Tibial nerve (tissue), 4 donors: ENCODE measurements at places on chromosomes 3 and 15. TPM values are rescaled to one million over a fixed set of nuclear protein-coding genes. Genes with fewer than 3 reads are reported as not detected.

PSTPIP1 gene
- total RNA-seq, result 54.6 TPM

TMEM212 gene
- not detected for total RNA-seq

GRCh38 chr15:36323615-36324014 is 255.8 kb upstream of the CDIN1 start:
- DNase-seq, result no peak

DNA sequence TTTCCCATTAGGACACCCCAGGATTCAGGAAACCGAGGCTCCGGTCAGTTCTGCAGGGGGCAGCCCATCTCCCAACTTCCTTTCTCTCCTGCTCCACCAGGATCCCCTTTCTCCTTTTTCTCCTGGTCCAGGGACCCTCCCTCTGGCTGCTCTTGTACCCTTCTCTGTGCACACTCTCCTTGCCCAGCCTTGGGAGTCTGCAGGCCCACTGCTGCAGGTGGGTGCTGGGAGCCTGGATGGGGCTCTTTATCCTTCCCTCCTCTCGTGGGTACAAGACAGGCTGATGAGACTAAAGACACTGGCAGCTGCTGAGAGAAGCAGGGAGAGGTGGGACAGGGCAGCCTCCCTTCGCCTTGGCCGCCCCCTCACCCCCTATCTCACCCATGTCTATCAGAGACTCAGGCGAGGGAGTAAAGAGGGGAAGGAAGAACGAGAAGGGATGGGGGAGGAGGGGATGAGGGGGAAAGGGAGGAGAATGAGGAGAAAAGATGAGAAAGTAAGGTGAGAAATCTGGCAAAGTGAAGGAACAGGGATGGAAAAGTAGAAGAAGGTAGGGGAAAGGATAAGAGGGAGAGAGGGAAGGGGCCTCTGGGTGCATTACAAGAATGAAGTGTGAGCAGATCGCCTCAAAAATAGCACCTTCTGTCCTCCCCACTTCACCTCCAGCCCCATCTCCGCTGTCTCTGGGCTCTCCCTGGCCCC is 45.2 kb downstream of the ITGA11 start:
- DNase-seq, result no peak

DNA sequence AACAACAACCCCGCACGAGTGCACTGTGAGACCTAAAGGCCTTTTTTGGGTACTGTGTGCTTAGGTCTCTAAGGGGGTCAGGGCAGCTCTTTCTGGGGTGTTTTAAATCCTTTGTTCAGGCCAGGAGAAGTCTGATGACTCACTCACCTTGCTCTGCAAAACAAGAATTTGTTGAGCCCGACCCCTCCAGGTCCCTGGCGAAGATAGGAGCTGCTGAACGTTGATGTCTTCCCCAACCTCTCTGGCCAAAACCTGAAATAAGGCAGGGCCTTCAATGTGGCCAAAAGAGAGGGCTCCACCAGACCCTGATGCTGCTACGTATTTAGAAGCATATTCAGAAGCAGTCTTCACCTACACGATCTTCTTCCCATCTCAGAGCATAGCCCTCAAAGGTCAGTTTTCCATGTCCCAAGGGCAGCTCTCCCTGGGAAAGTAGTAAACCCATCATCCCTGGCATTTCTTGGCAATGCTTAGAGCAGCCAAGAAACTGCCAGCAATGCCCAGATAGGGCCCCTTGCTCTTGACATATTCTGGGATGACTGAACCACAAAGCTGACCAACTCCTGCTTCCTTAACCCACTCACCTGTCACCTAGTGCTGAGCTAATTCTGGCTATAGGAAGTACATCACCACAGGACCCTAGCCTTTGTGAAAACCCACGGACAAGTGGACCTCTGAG is 27.1 kb downstream of the CCDC13 start:
- no peak for DNase-seq

DNA sequence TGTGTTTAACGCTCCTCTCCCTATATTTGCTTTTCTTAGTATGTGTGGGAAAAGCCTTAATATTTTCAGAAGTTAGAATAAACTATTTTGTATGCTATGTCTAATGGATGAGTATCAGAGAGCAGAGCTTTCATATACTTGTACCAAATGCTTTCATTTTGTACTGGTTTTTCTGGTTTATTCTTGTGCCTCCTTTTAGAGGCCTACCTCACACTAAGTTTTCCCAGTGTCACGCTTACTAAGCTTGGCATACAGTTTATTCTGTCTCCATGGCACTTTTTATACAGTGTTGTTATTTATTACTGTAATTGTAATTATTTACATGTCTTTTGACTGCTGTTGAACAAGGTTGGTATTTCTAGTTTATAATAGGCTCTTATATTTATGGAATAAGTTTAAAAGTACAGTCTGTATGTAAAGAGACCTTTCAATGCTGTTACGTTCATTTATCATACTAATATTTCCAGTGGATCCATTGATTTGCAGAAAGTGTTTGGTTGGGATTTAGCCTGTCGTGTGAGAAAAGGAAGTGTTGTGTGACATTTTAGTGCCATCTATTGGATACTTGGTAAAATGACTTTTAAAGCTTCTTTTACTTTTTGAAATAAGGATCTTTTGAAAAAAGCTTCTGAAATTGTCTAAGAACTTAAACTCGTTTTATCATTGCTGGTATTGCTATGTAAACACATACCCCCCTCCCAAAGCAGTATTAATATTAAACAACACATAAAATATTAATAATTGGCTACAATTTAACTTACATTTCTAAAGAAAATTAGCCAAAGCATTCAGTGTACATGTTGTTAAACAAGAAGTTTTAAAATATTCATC is 5.2 kb upstream of the EBLN2 start:
- no peak for DNase-seq

GRCh38 chr15:97783240-97783639 is 177.3 kb upstream of the ARRDC4 start:
- no peak for DNase-seq

CASR gene
- 0.39 TPM for total RNA-seq

DNA sequence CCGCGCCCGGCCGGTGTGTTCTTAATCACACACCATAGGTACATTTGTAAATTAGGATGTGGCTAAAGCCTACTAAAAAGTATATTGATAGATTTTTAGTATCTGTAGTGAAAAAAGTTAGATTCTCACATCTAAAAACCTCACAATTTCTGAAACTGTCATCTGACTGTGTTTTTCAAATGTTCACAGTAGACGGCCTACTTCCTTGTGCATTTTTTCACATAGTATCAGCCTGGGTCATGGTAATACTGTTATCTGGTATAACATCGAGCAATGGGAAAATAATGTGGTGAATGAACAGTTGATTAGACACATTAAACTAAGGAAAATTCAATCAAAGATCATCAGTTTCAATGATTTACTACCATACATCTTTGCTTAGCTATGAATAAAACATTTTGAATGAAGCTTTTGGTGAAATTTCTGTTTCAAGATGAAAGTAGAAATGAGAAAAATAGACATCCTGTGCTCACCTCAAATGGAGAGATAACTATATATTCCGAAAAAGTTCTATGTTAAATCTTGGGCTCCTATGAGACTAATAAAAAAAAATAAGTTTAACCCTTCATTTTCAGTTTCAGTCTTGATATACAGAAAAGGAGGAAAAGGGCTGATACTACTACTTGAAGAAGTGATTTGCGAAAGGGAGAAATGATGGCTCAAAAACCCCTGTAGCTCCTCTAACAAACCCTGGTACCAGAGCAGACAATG is 262.7 kb downstream of the ZBTB20 start:
- DNase-seq, result no peak

DNA sequence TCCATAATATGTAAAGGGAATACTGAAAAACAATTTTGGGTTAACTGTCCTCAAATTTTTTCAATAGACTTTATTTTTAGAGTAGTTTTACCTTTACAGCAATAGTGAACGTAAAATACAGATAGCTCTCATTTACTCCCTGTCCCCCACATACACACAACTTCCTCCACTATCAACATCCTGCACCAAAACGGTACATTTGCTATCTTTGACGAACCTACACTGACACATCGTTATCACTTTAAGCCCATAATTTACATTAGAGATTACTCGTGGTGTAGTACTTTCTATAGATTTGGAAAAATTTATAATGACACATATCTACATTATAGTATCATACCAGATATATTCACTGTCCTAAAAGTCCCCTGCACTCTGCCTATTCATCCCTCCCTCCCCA is 16.9 kb upstream of the P2RY1 start:
- no peak for DNase-seq

NR2C2 gene
- 34.5 TPM for total RNA-seq

GRCh38 chr3:31705736-31706135 is 173.0 kb downstream of the STT3B start:
- no peak for DNase-seq

GRCh38 chr3:89795506-89795905 is 688.1 kb downstream of the EPHA3 start:
- no peak for DNase-seq
